ENCODE measurements at places on chromosomes 2 and 18.
A peak's percentile ranks its signal among the peaks of the same experiment; 100 is the strongest.

- no peak for DNase-seq
These were observed 104.9 kb downstream of the MBD2 start for GRCh38 chr18:54119524-54120019.

- peak; percentile 46 for DNase-seq
These were observed 35.4 kb upstream of the EML4 start for GRCh38 chr2:42133771-42134195.

DNA sequence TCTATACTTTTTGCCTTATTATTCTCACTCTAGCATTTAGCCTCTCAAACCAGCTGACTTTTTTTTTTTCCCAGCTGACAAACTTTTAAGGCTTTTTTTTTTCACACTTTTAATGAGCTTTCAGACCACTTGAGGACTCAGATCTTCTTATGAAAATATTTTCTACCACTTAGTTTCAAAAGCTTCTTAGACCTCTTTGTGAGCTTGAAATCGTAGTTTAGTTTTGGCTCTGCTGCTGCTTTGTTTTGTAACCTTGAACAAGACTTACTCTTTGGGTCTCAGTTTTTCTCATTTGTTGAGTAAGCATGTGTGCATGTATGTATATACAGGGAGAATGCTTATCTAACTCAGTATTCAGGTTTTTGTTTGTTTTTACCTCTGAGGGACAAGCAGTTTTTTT lies 3.5 kb downstream of the NBEAL1 start:
- no peak for DNase-seq

DNA sequence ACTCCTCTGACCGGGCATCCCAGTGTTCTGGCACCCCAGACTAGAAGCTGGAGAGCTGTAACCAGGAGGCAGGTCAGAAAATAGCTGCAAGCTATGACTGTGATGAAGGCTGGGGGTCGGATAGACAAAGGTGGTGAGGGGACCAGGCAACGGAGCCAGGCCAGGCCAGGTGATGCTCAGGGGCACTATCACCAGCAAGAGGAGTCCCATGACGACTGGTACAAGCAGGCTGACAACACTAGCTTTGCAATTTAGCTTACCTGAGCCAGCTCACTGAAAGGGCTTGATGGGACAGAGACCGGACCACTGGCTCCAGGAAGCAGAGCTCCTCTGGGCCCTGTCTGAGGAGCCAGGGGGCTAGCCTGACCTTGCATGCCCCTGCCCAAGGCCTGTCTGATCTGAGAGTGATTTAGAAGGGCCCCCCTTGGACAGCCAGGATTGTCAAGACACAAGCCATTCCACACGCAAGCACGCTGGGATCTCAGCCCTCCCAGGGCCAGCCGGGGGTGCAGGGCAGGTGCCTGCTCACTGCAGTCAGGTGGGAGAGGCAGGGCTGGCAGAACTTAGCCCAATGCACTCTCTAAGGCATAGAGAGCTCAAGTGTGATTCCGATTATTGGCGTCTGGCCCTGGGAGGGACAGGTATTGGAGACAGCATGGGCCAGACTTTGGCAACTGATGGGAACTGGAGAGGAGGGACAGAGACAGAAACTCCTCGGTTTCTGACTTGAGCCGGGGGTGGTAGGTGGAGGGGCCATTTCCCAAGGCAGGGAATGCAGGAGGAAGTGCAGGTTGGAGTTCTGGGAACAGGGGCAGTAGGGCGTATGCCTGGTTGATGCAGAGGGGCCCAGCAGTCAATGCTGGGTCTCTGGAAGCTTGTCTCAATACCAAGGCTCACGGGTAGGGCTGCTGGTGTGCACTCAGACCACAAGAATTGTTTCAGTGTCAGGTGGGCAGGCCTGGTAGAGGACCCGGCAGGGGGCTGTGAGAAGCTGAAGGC lies 47.7 kb downstream of the MYO7B start:
- no peak for DNase-seq

DNA sequence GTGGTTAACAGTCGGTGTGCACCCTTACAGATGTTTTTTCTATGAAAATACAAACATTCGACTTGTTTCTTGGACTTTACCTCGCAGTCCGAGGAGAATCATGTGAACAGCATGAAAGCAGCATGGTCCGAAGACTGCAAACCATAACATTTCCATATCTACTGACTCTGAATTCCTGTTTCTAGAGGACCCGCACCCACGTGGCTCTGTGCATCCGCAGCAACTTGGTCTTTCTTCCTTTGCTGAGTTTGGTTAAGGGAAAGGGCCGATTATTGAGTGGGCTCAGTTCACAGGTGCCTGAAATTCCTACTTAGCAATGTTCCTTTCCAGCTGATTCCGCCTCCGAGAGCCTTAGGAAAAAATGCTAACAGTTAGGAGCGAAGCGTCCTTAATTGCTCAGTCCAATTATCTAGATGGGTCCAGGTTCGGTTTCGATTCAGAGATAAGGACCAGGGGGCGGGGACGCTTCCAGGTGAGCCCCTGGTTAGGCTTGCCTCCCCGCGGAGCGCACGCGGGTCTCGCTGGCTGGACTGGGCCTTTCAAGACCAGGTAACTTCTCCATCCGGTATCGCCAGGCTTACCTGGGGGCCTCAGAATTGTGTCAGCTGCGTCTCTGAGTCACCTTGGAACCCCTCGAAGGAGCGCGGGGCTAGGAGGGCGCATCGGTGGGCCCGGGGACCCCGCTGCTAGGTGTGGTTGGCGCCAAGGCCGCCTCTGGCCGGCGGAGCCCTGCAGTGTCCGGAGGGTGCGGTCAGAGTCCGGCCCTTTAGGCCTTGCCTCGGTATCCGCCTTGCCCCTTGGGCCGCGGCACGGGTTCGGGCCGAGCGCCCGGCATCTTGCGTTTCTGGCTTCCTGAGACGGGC lies 1.1 kb upstream of the B3GNT2 start:
- DNase-seq = no peak

- no peak for DNase-seq
These were observed 726.8 kb upstream of the DDX18 start for GRCh38 chr2:117087535-117088291.

- no peak for DNase-seq
These were observed 76.1 kb upstream of the RAB27B start for GRCh38 chr18:54752185-54752584.

- no peak for DNase-seq
These were observed 7.8 kb upstream of the GAL3ST2 start for GRCh38 chr2:241768850-241769249.

GRCh38 chr2:86821842-86822241 lies 31.1 kb upstream of the CD8A start:
- no peak for DNase-seq

DNA sequence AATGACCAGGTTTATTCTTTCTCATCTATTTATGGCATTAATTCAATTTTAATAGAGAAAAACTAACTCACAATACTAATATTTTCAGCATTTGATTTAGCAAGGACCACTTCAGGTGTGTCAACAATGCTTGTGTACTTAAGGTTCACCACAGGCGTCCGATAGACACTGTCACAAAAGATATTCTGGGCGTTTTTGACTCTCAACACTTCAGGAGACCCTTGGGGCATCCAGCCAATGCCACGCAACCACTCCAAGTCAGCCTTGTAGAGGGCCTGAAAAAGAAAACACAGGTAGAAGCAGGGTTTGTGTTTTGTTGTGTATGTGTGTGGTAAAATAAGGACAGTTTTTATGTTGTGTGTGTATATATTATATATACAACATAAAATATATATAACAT lies 158.2 kb downstream of the NEB start:
- no peak for DNase-seq

GRCh38 chr2:56325661-56326345 lies 142.0 kb downstream of the CCDC85A start:
- no peak for DNase-seq

- no peak for DNase-seq
These were observed 195.1 kb upstream of the LRP1B start for GRCh38 chr2:142325870-142326269.

DNA sequence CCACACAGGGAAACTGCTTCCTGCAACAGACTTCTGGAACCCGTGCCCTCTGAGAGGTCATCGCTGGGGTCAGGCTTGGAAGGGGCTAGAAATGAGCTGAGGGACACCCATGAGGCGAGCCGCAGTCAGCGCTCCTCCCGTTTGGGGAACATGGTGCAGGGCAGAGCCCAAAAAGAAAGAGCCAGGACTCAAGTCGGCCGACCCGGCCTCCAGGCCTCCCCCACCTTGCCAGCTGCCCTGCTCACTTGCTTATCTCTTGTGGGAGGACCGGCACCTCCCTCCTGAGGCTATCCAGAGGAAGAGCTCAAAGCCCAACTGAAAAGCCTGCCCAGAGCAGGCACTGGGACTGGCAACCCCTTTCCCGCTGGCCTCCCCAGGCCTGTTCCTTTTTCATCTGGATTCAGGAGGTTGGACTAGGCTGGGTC lies 43.6 kb downstream of the SCTR start:
- DNase-seq = no peak

DNA sequence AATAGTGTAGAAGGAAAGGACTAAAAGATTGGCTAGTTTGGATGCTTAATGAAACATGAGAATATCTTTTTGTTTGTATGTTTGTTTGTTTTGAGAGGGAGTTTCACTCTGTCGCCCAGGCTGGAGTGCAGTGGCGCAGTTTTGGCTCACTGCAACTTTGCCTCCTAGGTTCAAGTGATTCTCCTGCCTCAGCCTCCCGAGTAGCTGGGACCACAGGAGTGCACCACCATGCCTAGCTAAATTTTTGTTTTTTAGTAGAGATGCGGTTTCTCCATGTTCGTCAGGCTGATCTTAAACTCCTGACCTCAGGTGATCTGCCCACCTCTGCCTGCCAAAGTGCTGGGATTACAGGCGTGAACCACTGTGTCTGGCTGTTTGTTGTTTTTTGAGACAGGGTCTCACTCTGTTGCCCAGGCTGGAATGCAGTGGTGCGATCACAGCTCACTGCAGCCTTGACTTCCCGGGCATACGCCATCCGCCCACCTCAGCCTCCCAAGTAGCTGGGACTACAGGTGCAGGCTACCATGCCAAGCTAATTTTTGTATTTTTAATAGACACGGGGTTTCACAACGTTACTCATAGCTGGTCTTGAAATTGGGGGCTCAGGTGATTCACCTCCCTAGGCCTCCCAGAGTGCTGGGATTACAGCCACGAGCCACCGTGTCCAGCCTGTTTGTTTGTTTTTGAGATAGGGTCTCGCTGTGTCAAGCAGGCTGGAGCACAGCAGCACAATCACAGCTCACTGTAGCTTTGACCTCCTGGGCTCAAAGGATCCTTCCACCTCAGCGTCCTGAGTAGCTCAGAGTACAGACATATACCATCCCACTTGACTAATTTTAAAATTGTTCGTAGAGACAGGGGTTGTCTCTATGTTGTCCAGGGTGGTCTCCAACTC lies 209.2 kb downstream of the MYCN start:
- DNase-seq = no peak

DNA sequence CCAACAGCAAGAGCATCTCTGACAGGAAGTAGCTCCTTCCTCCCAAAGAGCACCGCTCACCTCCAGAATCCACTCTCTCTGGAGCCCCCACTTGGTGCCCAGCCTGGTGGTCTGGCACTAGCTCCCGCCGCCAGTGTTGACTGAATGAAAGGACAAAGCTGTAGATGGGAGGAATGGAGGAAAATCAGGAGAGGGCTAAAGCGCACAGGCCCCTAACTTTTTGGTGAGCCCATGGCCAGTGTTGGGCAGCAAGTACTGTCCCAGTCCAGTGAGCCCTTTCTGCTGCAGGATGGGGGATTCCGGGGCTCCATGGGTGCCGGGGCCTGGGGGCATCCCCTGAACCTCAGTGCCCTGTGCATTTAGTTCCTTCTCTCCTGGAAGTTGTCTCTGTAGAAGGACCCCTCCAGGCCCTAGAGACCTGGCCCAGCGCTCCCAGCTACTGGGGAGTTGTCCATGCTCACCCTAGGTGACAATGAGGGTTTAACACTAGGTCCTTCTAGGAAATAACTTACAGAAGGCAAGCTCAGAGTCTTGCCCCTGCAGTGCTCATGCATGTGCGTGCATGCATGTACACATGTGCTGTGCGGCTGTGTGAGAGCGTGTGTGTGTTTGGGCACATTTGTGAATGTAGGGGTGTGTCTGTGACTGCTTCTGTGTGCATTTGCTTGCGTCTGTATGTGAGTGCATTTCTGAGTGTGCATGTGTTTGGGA lies 33.6 kb downstream of the GLI2 start:
- DNase-seq = no peak

DNA sequence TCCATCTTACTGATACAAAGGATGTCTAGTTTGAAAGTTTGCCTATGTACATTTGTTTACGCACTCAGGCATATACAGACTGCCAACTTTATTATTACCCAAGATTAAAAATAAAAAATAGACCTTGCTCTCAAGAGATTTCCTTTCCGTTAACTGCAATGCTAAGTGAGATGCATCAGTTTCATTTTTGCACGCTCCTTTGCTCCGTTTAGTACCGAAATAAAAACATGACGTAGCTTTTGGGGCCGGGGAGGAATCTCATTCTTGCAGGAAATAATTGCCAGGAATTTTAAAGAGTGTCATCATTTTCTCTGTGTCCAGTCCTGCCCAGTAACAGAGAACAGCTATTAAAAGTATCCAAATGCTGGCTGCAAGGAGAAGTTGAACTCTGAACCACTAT lies 169.5 kb downstream of the SLC8A1 start:
- no peak for DNase-seq

GRCh38 chr2:21270708-21271122 lies 146.9 kb downstream of the TDRD15 start:
- no peak for DNase-seq

DNA sequence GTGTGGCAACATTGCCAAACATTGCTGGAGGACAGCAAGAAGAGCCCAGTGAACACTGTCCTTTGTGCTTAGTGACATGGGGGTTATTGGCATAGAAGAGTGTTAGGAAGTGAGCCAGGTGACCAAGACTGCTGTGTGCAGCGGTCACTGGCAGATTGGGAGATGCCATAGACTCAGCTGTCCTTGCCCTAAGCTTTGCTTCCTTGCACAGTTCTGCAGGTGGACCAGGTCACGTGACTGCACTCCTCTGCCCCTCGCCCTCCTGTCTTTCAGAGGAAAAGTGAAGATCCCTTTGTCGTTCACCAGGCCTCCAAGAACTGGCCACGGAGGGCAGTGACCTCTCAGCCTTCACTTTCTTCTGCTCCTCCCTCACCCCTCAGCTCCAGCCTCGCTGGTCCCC lies 215.6 kb upstream of the SMIM21 start:
- no peak for DNase-seq

- DNase-seq = no peak
These were observed 1391.1 kb downstream of the SUCLG1 start for GRCh38 chr2:83067947-83068346.

- DNase-seq = no peak
These were observed 69.6 kb downstream of the KLHL29 start for GRCh38 chr2:23454501-23455120.

GRCh38 chr2:54187331-54187730 lies 68.7 kb downstream of the TSPYL6 start:
- no peak for DNase-seq

GRCh38 chr2:68594674-68595492 lies 48.5 kb upstream of the PROKR1 start:
- DNase-seq = peak; percentile 28

DNA sequence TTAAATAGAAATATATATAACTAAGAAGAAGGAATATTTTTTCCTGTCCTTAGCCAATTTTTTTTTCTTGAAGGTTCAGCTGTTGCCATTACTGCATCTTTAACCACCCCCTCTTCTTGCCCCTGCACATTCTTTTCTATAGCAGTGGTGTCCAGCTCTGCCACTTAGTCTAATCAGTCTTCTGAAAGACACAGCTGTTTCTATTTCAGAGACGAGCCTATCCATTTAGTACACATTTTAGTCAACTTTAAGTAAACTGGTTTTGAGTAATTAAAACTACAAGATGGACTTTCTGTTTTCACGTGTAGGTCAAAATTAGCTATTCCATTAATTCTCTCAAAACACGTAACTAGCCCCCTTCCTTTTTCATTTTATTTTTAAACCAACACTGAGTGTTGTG lies 21.0 kb downstream of the SPOPL start:
- no peak for DNase-seq

Data from CD4-positive, alpha-beta T cell (primary cell).